ENCODE measurements at places on chromosomes 16 and 17.

DNA sequence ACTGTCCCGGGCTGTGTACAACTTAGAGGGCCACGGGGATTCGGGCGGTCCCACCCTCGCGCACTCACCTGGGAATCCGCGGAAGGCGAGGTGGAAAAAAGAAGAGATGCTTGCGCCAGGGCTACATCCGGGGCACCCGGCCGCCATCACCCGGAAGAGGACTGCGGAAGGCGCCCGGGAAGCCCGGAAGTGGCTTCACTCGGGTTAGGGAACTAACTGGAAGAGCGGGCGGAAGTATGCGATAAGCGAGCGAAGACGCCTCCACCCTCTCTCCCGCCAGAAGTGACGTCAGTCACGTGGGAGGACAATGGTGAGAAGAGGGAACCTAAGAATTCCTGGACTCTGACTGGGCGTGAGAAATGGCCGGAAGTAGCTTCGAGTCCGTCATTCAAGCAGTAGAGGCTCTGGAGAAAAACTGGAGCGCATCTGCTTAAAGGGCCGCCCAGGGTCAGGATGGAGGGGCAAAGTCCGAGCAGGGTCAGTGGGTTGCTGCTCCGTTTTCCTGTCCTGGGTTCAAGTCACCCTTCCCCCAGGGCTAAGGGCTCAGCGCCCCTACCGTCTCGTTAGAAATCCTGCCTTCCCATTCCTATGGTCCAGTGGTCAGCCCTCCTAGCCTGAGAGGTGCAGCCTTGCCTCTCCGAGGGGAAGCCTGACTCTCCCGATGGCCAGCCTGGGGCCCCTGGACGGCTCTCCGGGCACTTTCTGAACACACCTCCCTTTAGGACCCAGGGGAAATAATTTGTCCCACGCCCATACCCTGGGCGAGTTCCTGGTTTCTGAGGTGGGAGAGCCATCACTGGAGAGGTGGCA lies at the start of gene CD2BP2:
Gene CD2BP2, minus strand, starts transcription at position 165 of the 810 bp plus-strand sequence. CDS start 627 bp downstream, outside the sequence.
- peaks cover 60% of the 10 kb centered on the region for H3K4me1 ChIP-seq
- peak within 1 kb of the TSS; percentile 97 for H3K27ac ChIP-seq
- H3K4me3 ChIP-seq: peak within 1 kb of the TSS; percentile 97
- peaks cover 33% of the 10 kb centered on the region for H3K36me3 ChIP-seq
- peak; percentile 68 for DNase-seq
- H3K27me3 ChIP-seq: no peaks in the 10 kb centered on the region

GRCh38 chr17:30354701-30355100 lies 20.8 kb upstream of the TMIGD1 start:
- no peaks in the 10 kb centered on the region for H3K36me3 ChIP-seq
- DNase-seq: no peak
- H3K27ac ChIP-seq: no peak overlapping the region

DNA sequence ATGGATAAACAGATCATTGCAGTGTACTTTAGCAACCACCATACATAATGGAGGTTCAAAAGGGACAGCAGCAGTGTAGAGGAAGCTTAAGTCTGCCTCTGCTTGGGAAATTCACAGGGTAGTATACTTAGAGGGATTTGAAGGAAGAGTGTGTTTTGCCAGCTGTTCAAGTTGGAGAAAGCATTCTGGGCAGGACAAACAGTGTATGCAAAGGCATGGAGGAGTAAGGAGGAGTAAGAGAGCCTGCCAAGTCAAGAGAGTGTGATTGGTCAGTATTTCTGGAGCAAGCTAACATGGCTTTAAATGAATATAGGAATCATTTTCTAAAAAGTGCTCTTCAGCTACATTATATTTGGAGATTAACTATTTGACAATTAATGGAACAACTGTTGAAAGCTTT lies 22.9 kb upstream of the PHAF1 start:
- no peak overlapping the region for H3K27ac ChIP-seq
- no peak overlapping the region for H3K4me3 ChIP-seq
- H3K36me3 ChIP-seq: peaks cover 10% of the 10 kb centered on the region
- H3K4me1 ChIP-seq: peaks cover 6% of the 10 kb centered on the region
- no peak for DNase-seq
- no peaks in the 10 kb centered on the region for H3K27me3 ChIP-seq

DNA sequence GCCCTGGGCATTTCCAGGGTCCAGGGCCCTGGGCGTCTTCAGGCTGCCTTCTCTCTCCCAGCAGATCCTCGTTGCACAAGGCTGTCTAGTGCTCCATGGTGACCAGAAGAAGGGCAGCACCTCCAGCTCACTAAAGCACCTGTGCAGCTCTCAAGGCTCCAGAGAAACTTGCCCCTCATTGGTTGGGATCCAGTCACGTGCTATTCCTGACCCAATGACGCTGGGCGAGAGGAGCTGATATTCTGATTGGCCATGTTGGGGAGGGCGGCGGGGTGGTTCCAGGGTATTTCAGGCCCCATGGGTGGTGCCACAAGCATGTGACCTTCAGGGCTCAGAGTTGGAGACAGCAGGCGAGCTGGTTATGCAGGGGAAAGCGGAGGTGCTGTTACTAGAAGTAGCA lies 309.1 kb downstream of the TOX3 start:
- H3K36me3 ChIP-seq: no peaks in the 10 kb centered on the region
- no peaks in the 10 kb centered on the region for H3K27me3 ChIP-seq
- no peak overlapping the region for H3K27ac ChIP-seq
- H3K4me1 ChIP-seq: no peaks in the 10 kb centered on the region

- no peaks in the 10 kb centered on the region for H3K36me3 ChIP-seq
- no peak for DNase-seq
- H3K27me3 ChIP-seq: no peaks in the 10 kb centered on the region
- no peak overlapping the region for H3K4me3 ChIP-seq
- no peaks in the 10 kb centered on the region for H3K4me1 ChIP-seq
These were observed 18.4 kb downstream of the TOX3 start for GRCh38 chr16:52528393-52529065.

DNA sequence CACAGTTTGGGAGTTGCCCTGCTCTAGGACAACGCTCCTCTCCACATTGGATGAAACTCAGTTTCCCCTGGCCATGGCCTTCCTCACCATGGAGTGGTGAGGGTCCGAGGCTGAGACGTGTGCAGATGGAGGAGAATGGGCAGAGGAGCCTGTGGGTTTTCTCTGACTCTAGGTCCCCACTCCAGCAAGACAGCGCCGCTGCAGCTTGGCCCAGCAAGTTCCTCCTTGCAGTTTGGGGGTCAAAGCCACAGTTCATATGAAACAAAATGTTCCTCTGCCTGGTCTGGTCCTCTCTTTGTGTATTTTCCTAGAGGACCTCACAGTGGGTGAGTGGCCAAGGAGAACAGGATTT lies 2.3 kb downstream of the C16orf54 start:
- peaks cover 67% of the 10 kb centered on the region for H3K36me3 ChIP-seq
- H3K4me3 ChIP-seq: peak overlapping the region; percentile 96
- no peak for DNase-seq
- peaks cover 70% of the 10 kb centered on the region for H3K4me1 ChIP-seq
- no peaks in the 10 kb centered on the region for H3K27me3 ChIP-seq

DNA sequence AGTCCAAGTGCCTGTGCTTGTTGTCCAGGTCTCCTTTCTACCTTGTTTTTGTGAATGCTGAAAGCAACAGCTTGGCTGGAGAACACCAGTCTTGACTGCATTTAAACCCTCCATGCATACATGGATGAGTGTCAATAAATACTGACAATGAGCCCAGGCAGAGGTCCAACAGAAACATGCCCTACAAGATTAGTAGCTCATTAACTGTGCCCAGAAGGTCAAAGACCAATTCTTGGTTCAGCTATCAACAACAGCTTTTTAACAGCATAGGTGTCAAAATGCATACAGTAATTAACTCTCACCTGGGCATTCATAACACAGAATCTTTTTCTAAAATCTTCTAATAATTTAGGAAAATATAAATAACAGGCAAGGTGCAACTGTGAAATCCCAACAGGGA lies 63.2 kb downstream of the N4BP1 start:
- no peak overlapping the region for H3K27ac ChIP-seq
- no peaks in the 10 kb centered on the region for H3K27me3 ChIP-seq
- H3K36me3 ChIP-seq: peaks cover 40% of the 10 kb centered on the region
- H3K4me3 ChIP-seq: no peak overlapping the region
- DNase-seq: no peak

DNA sequence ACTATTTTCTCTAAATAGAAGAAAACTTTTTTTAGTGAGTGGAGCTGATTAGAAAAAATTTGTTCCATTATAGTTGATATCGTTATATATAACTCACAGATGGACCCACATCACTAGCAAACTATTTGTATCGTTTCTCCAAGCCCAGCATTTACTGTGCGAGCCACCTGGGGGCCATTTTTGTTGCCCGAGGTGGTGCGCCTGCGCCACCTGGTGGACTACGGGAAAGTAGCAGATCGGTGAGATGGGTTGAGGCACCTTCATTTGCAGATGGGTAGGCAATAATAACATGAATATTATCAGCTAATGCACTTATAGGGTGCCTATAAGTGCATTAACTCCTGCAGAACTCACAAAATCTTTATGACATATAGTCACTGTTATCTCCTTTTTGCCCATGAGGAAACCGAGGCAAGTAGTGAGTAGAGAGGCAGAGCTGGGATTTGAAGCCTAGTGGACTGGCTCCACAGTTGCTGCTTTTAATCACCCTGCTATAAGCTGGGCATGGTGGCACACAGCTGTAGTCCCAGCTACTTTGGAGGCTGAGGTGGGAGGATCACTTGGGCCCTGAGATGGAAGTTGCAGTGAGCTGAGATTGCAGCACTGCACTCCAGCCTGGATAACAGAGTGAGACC lies 23.2 kb upstream of the NTN1 start:
- H3K36me3 ChIP-seq: no peaks in the 10 kb centered on the region
- peaks cover 33% of the 10 kb centered on the region for H3K27me3 ChIP-seq

GRCh38 chr17:43372273-43372911 lies 26.4 kb upstream of the ARL4D start:
- H3K27ac ChIP-seq: no peak overlapping the region
- H3K36me3 ChIP-seq: peaks cover 18% of the 10 kb centered on the region
- DNase-seq: no peak
- no peak overlapping the region for H3K4me3 ChIP-seq
- H3K4me1 ChIP-seq: peaks cover 28% of the 10 kb centered on the region

DNA sequence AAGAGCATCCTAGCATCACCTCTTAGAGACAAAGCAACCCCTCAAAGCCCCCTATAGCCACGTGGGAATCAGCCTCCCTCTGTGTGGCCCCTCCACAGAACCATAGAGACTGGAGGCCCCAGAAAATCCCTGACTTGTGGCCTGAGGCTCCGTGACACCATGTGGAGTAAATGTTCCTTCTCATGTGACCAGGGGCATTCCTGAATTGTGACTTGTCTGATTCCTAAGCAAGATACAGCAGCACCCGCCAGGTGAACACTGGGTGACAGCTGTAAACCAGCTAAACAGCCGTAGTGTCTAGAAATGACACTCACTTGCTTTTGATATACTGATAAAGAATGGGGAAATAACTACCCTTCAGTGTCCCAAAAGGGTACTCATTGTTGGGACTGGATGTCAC lies 79.0 kb downstream of the DYNLRB2 start:
- no peaks in the 10 kb centered on the region for H3K4me1 ChIP-seq
- peaks cover 2% of the 10 kb centered on the region for H3K36me3 ChIP-seq
- H3K27me3 ChIP-seq: no peaks in the 10 kb centered on the region
- no peak overlapping the region for H3K4me3 ChIP-seq

DNA sequence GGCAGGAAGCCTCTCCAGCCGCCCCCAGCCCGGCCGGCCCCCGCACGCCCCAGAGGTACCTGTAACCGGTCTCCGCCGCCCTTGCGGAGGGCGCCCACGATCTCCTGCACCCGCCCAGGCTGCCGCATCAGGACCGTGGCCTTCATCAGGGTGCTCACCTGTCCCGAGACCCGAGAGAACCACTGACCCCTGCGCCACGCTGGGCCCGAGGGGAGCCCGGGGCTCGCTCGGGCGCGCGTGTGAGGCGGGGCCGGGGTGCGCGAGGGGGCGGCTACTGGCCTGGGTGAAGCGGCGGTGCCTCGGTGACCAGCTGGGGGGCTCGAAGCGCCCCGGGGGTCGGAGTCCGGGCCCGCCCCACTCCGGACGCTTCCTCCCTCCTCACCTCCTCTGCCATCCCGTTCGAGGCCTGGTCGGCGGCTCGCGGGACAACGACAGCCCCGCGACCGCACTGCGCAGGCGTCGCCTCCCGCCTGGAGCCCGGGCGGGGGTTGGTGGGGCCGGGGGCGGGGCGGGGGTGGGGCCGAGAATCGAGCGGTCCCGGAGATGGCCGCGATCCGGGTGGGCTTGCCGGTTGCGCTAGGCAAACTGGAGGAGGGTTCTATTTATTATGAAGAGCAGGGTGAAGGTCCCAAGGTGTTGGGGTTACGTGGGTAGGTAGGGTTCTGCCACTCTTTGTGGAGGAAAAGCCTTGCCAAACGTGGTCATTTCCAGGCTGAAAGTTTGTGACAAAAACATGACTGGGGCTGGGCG lies at the start of gene NT5C3B:
Gene NT5C3B, minus strand, starts transcription at position 433 of the 750 bp plus-strand sequence. Its CDS starts 39 bp downstream, at position 394.
- peak within 1 kb of the TSS; percentile 81 for H3K4me3 ChIP-seq
- peaks cover 5% of the 10 kb centered on the region for H3K36me3 ChIP-seq
- peak; percentile 22 for DNase-seq
- peak within 1 kb of the TSS; percentile 30 for H3K27ac ChIP-seq

Data from central memory CD8-positive, alpha-beta T cell (primary cell).